HepG2 (cell line): ENCODE measurements at places on chromosomes 5 and 9.

DNA sequence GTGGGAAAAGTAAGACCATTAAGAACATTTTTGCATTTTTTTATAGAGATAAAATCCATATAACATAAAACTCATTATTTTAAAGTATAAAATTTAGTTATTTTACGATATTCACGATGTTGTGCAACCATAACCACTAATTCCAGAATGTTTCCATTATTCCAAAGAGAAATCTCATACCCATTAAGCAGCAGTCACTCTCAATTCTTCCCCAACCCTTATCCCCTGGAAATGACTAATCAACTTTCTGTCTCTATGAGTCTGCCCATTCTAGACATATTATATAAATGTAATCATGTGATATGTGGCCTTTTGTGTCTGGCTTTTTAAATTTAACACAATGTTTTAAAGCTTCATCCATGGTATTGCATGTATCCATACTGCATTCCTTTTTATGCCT lies 115.6 kb upstream of the ADAMTSL1 start:
- no peak for DNase-seq

GRCh38 chr9:91138760-91139159 lies 223.0 kb downstream of the AUH start:
- peak; percentile 54 for DNase-seq

DNA sequence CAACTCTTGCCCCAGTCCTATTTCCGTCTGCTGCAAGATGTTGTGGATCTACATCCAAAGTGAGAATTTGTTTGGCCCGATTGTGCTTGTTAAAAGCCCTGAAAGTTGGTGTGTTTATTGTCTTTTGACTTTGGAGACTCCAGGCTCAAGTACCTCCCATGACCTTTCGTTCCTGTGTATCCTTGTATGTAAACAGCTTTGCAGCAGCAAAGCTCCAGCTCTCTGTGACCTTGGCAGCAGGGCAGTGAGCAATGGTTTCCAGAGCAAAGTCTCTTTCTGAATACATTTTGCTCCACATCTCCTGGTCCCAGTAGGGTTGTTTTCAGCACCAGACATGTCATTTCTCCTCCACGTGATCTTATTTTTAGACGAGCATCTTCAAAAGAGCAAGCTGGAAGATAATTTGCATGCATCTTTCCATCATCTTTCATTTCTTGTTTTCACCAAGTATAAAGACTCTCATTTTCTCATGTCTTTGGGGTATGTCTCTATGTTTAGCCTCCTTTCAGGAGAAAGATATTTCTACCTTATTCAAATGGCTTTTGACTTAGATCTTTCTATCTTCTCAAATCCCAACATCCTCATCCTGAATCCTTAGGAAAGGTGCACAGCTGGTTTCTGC lies 68.1 kb upstream of the ERCC6L2 start:
- peak; percentile 34 for DNase-seq

GRCh38 chr5:37316027-37316426 lies 54.9 kb downstream of the NUP155 start:
- DNase-seq: no peak

DNA sequence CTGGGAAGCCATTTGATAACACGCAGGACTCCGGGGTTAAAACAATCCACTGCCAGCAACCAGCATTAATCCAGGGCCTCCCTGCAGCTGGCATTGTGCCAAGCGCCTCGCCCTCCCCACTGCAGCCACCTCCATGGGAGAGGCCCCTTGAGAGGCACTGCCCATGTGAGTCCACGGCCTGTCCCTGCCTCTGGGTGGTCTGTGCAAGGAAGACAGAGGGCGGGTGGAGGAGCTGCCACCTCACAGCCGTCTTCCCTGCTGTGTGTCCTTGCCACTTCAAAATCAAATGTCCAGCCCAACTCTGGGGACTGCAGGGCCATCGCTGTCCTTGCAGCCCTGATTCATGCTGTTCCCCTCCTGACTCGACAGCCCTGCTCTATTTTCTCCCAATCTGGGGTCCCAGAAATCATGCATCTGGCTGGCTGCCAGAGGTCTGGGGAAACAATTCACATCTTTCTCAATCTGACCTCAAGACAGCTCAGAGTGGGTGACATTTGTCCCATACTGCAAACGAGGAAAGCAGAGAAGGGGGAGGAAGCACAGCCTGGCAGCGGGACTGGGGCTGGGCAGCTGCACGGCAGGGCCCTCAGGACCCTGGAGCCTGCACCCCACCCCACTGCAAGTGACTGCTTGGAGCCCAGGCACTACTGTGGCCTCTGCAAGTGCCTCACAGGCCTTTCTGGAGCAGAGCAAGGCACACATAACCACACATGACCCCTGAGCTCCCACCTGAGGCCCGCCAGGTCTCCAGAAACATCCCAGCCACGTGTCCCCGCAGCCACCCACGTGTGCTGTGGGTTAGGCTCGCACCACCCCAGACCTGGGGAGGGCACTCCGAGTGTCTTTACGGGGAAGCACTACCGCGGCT lies 15.7 kb downstream of the BRD3OS start:
- no peak for DNase-seq

GRCh38 chr5:105739732-105740131 lies 1931.0 kb downstream of the EFNA5 start:
- no peak for DNase-seq

GRCh38 chr5:157732596-157733262 lies 1.5 kb downstream of the THG1L start:
- DNase-seq: no peak

DNA sequence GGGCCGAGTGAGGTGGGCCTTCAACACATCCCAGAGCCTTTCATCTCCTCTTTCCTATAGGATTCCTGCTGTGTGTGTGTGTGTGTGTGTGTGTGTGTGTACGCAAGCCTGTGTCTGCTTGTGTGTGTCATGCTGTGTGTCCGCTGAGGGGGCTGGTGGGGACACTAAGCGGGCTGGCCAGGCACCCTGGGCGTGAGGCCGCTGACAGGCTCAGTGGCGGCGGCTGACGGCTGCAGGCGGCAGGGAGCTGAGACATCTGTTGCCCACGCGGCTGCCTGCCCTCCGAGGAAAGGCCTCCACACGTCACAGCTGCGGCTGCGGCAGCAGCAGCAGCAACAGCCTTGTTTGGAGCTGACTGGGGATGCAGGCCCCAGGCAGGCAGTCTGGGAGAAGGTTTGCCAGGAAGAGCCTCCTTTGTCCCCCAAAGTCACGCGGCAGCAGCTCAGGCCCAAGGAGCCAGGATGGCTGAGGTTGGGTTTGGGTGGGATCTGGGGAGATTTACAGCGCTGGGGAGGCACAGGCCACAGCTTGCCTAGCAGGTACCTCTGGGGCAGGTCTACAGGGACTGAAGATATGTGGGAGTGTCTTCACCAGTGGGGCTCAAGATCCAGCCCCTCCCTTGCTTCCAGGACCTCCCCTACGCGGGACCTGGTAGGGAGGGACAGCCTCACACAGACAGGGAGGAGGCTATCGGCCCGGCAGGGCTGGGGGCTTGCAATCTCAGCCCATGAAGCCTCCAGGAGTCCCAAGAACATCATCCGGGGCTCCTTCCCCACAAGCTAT lies 1.8 kb downstream of the PDLIM4 start:
- DNase-seq: no peak

DNA sequence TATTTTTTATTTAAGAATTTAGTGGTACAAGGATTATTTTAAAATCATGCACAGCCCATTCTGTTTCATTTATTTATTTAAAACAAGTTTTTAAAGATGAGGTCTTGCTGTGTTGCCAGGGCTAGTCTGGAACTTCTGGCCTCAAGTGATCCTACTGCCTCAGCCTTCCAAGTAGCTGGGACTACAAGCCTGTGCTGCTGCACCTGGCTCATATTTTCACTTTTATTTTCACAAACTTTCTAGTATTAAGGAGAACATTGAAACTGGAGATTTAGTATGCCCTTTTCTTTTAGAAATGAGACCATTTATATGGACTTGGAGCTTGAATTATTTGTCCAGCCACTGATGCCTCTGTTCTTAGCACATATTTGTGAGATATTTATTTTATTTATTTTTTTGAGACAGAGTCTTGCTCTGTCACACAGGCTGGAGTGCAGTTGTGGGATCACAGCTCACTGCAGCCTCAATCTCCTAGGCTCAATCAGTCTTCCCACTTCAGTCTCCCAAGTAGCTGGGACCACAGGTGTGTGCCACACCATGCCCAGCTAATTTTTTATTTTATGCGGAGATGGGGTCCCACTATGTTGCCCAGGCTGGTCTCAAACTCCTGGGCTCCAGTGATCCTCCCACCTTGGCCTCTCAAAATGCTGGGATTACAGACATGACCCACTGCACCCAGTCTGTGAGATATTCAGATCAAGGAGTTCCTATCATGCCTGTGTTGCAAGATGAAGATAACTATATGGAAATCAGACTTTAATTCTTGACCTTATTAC lies 7.4 kb downstream of the DMXL1 start:
- DNase-seq: no peak

GRCh38 chr5:174636094-174636493 lies 88.3 kb upstream of the MSX2 start:
- no peak for DNase-seq

GRCh38 chr5:124628721-124629596 lies 117.5 kb downstream of the ZNF608 start:
- peak; percentile 84 for DNase-seq

DNA sequence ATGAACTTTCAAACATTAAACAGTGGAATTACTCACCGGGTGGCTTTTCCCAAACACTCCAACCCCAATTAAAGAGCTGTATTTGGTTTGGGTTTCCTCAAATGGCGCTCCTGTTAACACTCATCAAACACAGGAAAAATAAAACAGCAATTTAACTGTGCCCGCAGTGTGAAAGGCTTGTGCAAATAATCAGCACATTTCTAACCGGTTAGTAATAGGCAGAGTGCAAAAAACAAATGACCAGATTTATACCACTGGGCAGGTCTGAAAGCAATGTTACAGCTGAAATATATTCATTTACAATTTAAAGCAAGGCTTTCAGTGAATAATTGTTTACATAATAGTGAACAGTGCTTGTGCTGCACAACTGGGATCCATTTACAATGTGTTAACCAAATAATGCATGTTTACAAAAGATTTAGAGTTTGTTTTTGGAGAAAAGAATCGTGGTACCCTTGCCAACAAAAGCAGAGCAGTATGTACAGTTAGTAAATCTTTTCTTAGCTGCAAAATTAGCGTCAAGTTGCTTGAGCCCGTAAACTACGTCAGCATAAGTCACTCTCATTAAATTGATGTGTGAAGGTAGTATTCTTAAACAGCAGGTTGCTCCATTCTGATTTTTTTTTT lies 662.9 kb upstream of the ZNF608 start:
- DNase-seq: no peak

DNA sequence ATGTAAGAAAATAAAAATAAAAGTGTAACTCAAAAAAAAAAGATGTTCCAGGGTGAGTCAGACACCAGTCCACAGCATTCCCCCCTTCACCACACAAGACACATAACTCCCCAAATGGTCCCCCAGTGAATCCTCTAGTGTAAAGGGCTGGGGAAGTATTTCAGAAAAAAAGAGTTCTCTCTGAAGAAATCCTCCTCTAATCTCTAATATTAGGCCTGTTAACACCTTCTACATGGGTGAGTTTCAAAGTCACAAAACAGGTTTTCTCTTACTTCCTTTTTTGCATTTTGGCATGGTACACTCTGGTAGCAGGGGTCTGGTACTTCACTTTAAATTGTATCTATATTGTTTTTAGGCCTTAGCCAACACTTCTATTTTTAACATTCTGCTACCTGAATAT lies 28.2 kb downstream of the RNF145 start:
- no peak for DNase-seq

DNA sequence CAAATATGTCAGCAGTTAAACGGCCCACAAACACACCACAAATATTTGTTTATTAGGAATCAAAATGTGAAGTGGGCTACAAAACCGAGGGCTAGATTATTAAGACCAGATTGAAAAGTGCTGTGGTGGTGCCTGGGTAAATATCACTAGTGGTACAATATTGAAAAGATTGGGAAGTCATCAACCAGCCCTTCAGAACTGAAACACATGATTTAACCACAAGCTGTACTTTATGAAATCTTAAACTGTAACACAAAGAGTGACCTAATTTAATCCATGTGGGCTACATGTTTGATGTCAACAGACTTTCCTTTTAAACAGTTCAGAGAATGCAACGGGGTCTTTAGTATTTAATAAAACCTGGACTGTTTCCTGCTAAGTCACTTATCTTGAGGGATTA lies 182.3 kb downstream of the SPATA31D1 start:
- no peak for DNase-seq

DNA sequence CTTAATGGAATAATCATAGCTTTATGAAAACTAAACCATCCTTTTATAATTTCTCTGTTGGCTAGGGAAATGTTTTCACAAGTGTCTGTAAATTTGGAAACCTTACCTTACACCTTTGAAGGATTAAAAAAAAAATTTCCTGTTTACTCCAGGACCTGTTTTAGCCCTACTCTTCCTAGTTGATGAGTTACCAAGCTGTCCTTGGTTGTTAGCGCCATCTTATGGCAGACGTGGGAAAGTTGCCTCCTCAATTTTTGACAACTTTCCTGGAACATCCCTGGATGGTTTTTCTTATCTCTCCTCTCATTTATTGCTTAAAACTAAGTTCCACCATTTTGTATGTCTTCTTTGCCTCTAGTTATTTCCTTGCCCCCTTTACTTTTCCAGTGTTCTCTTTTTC lies 25.7 kb downstream of the ZSWIM6 start:
- peak; percentile 6 for DNase-seq
